ENCODE measurements at places on chromosomes 2 and 18.

DNA sequence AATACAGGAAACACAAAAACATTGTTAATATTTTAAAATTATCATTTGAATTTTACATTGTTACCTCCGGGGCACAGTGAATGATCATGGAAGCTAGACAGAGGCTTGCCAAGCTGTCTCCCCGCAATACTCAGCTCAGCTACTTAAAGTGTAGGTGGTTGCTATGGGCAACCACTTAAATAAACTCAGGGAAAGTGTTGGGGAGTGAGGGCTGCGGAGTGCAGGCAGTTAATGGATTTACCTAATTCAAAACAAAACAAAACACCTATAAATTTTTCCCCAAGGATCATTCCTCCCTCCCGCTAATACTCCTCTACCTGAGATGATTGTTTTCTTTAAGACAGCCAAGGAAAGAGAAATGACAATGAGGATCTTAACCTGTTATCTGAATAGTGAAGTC lies 349.5 kb downstream of the TGIF1 start:
- H3K27ac ChIP-seq, result no peak overlapping the region
- H3K4me1 ChIP-seq, result no peaks in the 10 kb centered on the region
- no peaks in the 10 kb centered on the region for H3K36me3 ChIP-seq

DNA sequence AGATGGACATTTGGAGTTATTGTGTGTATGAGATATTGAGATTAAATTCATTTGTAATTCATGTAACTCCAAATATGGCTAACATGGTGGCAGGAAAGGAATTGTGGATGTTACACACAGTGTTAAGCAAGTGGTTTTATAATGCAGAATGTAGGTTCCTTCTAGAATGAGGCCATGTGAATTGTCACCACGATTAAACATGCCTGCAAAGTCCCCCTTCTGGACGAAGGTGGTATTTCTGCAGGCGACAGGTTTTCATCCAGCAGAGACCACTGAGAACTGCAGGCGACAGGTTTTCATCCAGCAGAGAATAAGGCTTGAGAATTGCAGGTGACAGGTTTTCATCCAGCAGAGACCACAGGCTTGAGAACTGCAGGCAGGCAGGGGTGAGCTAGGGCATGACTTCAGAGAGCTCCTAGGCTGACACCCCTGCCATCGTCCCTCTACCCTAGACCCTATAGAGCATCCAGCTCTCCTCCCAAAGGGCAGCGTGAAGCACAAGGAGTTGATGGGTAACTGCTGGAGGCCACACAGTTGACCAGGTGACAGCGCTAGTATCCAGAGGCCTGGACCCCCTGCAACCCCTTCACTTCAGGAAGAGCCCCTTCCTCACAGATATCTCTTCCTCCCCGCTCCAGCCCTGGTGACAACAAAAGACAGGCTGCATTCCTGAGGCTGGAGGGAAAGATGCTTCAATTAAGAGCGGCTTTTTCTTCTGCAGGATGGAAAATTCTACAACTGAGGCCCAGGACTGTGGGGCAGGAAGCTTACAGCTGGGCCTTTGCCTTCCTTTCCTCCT lies 175.8 kb downstream of the LOXHD1 start:
- H3K4me3 ChIP-seq, result no peak overlapping the region
- no peak overlapping the region for H3K27ac ChIP-seq
- H3K27me3 ChIP-seq, result peaks cover 16% of the 10 kb centered on the region

DNA sequence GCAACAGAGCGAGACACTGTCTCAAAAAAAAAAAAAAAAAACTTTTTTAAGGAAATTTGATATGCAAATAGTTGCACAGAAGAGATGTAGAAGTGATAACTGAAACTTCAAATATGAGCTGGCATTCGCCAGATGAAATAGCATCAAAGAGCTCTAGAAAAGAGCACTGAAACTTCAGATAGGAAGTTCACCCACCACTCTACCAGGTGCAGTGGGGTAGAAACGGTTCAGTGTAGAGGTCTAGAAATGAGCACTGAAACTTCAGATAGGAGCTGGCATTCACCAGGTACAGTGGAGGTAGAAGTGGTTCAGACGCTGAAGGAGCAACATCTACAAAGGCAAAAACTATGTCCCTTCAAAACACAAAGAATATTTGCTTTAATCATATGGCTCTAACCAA lies 9.0 kb upstream of the ONECUT2 start:
- DNase-seq, result no peak
- peaks cover 10% of the 10 kb centered on the region for H3K4me1 ChIP-seq
- H3K27ac ChIP-seq, result no peak overlapping the region
- H3K27me3 ChIP-seq, result peaks cover 37% of the 10 kb centered on the region
- no peak overlapping the region for H3K4me3 ChIP-seq

- no peaks in the 10 kb centered on the region for H3K36me3 ChIP-seq
- H3K4me3 ChIP-seq, result no peak overlapping the region
- H3K27me3 ChIP-seq, result no peaks in the 10 kb centered on the region
- peaks cover 30% of the 10 kb centered on the region for H3K4me1 ChIP-seq
Measured at GRCh38 chr2:223860809-223861738, 23.7 kb upstream of the AP1S3 start.

GRCh38 chr2:241752253-241752652 lies 17.8 kb downstream of the D2HGDH start:
- H3K27ac ChIP-seq, result no peak overlapping the region
- no peak for DNase-seq
- H3K4me1 ChIP-seq, result peaks cover 11% of the 10 kb centered on the region
- no peak overlapping the region for H3K4me3 ChIP-seq

DNA sequence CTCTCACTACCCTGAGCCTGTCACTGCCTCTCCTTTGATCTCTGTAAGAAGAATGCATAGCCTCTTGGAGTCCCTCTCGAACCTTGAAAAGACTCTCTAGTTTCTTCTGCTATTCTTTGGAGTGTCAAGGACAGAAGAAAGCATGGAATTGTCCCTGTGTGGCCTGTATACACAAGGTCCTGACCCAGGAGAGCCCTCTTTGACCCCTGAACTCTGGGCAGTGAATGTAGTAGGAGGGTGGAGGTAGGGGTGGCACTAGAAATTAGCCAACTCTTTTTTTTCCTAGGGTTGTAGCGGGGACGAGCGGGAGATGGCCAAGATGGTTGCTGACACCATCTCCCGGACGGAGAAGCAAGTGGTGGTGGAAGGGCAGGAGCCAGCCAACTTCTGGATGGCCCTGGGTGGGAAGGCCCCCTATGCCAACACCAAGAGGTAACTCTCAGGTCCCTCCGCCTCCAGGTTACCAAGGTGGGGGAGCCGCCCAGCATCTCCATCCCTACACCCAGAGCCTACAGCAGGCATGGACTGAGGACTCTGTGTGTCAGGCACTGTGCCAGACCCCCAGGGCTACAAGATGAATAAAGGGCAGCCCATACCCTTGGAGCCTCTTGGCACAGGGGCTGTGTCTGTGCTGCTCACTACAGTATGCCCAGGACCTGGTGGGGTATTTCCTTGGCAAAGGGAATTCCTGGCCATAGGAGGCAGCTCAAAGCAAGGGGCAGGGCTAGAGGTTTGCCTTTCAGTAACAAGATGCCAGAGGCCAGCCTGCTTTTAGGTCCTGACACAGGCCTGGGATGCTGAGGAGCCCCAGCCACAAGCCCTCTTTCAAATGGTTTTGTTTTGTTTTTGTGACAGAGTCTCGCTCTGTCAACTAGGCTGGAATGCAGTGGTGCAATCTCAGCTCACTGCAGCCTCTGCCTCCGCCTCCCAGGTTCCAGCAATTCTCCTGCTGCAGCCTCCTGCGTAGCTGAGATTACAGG lies 16.4 kb downstream of the VIL1 start:
- no peaks in the 10 kb centered on the region for H3K36me3 ChIP-seq
- no peaks in the 10 kb centered on the region for H3K27me3 ChIP-seq
- DNase-seq, result no peak

GRCh38 chr18:57806978-57807285 lies 3.8 kb upstream of the ATP8B1 start:
- peaks cover 4% of the 10 kb centered on the region for H3K36me3 ChIP-seq
- no peaks in the 10 kb centered on the region for H3K4me1 ChIP-seq
- H3K27me3 ChIP-seq, result peaks cover 17% of the 10 kb centered on the region
- H3K4me3 ChIP-seq, result no peak overlapping the region
- no peak for DNase-seq

DNA sequence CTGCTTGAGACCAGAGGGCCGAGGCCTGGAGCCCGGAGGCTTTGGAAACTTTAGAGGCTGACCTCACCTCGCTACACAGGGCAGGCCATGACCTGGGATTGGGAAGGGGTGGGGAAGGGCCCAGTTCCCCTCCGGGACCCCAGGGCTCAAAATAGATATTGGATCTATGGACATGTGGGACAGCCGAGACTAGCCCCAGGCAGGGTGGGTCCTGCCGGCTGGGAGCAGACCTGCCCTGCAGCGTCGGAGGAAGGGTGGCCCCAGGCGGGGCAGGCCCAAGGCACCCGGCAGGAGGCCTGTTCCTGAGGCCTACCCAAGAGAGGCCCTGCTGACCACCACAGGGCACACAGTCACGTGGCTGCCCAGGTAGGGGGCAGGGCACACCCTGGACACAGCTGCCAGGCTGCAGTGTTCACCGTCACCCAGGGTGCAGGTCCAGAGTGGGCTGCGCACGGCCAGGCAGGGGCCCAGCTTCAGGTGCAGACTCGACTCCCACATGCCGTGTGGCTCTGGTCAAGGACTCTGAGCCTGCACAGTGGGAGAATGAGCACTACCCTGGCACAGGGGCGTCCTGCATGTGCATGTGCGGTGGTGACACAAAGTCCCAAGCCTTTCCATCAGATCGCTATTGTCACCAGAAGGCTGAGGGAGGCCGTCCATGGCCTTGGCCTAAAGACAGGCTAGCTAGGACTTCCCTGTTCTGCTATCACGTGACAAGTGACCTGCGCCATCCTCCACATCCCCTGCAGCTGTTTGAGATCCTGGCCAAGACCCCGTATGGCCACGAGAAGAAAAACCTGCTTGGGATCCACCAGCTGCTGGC lies 13.2 kb downstream of the ANO7 start:
- H3K27me3 ChIP-seq, result no peaks in the 10 kb centered on the region
- H3K27ac ChIP-seq, result no peak overlapping the region
- no peaks in the 10 kb centered on the region for H3K4me1 ChIP-seq
- no peak overlapping the region for H3K4me3 ChIP-seq
- no peaks in the 10 kb centered on the region for H3K36me3 ChIP-seq

DNA sequence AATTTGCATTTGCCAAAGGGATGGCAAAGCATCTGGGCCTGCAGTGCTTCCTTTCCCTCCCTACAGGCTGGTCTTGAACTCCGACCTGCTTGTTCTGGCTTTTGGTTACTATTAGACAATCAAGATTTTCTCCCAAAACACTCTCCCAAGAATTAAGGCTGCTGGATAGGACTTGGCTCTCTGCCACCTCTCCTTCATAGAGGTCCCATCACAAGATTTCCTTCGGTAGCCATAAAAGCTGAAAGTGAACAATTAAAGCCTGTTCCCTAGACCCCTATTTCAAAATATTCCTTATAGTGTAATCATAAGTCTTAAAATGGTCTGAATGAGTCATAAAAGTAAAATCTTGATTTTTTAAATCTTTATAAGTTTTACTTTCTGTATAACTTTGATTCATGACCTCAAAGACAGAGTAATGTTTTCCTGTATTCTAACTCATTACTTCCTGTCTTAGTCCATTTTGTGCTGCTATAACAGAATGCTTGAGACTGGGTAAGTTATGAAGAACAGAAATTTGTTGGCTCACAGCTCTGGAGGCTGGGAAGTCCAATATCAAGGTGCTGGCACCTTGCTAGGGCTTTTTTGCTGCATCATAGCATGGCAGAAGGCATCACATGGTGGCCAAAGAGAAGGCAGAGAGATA lies 37.8 kb upstream of the TNP1 start:
- peak overlapping the region; percentile 90 for H3K27ac ChIP-seq
- H3K4me1 ChIP-seq, result peaks cover 11% of the 10 kb centered on the region
- H3K36me3 ChIP-seq, result peaks cover 7% of the 10 kb centered on the region
- peaks cover 14% of the 10 kb centered on the region for H3K27me3 ChIP-seq
- H3K4me3 ChIP-seq, result no peak overlapping the region

- no peaks in the 10 kb centered on the region for H3K36me3 ChIP-seq
- H3K27ac ChIP-seq, result no peak overlapping the region
- no peak for DNase-seq
- no peak overlapping the region for H3K4me3 ChIP-seq
- no peaks in the 10 kb centered on the region for H3K4me1 ChIP-seq
Measured at GRCh38 chr18:37322492-37323035, 243.0 kb downstream of the CELF4 start.

DNA sequence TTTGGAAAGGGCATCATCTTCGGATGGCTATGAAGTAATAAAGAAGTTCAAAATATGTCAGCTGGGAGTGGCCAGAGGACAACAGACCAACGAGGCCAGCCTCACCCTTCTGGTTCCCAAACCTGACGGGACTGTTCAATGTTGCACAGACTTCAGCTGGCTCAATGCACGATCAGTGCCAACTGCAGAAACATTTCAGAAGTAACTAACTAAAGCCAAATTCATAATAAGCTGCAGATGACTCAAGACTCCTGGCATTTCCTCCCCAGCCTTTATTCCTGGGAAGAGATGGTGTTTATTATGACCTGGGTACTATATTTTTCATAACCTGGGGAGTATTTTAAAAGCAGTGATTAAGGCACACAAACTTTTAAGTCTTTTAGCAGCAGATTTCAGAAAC lies 3.8 kb upstream of the ATP6V1C2 start:
- H3K27ac ChIP-seq, result no peak overlapping the region
- H3K36me3 ChIP-seq, result no peaks in the 10 kb centered on the region
- H3K27me3 ChIP-seq, result peaks cover 32% of the 10 kb centered on the region
- DNase-seq, result no peak
- H3K4me1 ChIP-seq, result no peaks in the 10 kb centered on the region

- no peaks in the 10 kb centered on the region for H3K36me3 ChIP-seq
- DNase-seq, result no peak
- no peaks in the 10 kb centered on the region for H3K27me3 ChIP-seq
Measured at GRCh38 chr2:141062031-141062430, 1068.8 kb downstream of the LRP1B start.

DNA sequence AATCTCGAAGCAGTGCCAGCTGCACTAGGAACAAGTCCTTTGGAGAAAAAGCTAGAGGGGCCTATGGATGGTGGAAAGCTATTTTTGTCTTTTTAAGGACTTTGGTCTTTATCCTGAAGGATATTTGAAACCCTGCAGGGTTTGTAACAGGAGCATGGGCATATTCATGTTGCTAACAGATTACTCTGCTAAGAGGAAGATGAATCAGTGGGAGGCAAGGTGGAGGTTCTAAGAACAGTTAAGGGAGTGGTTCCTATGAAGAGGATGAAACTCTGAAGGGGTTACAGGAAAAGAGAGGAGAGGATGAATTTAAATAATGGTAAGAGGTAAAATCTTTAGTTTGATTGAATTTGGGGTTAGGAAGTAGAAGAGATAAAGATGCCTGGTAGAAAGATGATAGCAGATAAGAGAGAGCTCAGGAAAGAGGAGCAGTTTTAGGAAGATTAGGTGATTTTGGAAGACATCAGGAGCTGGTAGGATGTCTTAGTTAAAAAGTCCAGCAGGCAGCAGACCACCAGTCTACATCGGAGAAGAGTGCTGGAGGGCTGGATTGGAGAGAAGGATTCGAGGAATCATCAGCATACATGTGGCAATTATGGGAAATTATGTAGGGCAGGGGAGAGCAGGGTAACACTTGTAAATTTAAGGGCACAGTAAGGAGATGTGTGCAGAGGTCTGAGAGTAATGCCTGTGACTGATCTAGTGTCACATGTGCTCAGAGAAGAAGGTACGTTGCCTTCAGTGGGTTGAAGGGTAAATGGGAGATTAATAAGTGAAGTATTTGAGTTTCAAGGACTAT lies 39.3 kb upstream of the C1GALT1C1L start:
- H3K27ac ChIP-seq, result no peak overlapping the region
- H3K36me3 ChIP-seq, result no peaks in the 10 kb centered on the region
- peaks cover 47% of the 10 kb centered on the region for H3K27me3 ChIP-seq

Data from natural killer cell treated with Interleukin-12 subunit alpha and Interleukin-12 subunit beta and Interleukin-15 and Interleukin-18, amount 100 ng/mL, for 72 hours (primary cell).